ENCODE measurements at places on chromosomes 5 and 9.

GRCh38 chr5:88824892-88825583 lies 57.9 kb downstream of the MEF2C start:
- no peak for DNase-seq

GRCh38 chr9:95239071-95239470 lies 78.4 kb downstream of the FANCC start:
- no peak for DNase-seq

DNA sequence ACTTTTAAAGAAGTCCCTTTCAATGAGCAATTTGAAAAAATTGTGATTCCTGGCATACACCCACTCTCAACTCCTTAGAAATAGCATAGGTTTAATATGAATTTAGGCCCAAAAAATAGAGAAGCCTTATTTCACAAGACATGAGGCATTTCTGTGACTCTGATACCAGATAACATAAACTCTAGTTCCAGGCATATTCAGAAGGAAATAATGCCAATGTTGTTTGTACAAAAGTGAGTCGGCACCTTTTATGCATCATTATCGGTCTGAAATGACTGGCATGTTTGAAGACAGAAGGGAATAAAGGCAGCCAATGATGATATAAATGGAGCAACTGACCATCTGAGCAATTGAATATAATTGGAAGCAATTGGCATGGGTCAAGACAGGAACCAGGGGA lies 19.4 kb upstream of the RECK start:
- no peak for DNase-seq

DNA sequence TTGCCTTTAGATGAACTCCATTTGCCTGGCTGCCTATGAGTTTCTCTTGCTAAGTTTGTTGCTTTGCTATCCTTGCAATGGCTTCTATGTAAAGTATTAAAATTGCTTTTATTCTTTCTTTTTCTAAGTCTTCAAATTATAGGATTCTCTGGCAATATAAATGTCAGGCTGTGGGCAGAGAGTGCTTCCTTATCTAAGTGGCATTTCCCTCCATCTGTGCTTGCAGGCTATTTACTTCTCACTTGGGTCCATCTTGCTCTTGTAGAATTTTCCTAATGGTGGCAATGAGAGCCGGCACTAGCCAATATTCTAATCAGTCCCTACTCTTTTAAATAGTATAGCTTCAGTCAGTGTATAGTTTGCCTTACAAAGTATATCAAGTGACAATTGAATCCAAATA lies 63.3 kb downstream of the FAM174A start:
- DNase-seq: no peak

DNA sequence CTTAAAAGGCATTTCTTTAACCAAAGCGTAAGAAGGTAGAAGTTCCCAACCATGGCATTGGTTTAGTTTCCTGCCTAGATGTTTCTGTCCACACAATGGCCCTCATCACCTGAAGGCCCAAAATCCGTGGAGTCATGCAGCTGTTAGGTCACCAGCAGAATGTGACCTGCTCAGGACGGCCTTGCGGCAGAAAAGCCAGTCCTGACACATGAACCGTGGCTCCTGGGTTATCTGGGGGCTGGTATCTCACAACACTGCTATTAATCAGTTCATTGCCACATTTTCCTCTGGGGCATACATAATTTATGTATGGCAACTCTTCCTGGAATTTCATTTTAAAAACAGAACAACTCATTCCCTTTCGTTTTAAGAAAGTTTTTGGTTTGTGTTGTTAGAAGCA lies 278.4 kb downstream of the ATPSCKMT start:
- no peak for DNase-seq

DNA sequence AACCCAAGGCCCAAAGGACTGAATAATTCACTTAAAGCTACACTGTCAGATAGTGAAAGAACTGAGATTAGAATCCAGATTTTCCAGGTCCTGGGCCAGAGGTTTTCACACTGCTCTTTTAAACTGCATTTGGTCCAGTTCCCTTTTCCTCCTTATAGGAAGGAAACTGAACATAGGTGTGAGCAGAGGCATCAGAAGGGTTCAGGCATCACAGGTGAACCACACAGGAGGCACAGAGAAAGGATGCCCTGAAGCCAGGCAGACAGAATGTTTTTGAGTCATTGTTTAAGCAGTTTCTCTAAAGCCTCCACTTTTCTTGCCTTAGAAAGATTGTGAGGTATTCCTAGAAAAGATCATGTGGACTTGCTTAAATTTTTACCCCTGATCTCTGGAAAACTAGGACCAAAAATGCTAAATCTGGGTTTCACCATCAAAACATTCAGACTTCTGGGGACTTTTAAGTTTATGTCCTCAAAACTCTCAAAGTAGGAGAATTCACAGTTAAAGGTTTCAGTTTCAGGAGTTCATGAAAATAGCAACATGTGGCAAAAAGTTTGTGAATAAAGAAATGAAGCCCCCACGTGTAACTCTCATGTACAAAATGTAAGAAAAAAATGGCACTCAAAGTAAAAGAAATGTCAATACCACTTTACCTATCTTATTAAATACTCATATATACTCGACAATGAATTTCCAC lies 386.1 kb downstream of the NTRK2 start:
- DNase-seq: no peak

DNA sequence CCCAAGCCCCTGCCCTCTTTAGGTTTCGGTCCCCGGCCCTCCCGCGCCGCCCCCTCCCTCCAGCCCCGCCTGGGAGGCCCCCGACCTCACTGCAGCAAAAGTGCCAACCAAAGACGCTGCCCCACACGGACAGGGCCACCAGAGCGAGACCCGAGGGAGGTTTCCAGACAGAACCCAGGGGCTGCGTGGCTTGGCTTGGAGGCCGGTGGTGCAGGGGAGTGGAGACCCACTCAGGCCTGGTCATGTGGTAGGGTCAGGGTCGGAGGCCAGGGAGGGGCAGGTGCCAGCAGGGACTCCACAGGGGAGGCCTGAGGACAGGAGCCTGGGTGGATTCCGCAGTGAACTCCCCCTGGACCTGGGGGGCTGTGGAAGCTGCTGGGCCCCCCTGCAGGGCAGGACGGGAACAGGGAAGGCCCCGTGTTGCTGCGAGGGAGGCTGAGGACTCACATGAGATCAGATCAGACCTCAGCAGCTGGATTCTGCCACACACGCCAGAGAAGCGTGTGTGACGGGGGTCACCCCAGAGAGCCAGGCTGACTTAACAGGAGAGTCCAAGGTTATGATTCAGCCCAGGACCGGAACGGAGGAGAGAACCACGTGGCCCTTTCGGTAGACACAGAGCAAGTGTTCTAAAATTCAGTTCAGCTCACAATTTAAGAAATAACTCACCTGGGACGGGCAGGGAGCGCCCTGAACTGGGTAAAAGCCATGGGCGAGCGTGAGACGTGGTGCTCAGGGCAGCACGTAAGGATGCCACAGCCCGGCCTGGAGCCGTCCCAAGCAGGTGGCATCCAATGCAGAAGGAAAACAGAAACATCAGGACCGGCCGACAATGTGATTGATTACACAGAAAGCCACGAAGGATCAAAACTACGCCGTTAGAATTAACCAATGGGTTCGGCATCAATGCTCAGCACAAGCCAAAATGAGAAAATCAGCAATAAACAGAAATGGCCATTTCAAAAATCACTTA lies 38.9 kb downstream of the EXD3 start:
- DNase-seq: no peak

Measured in stimulated activated CD4-positive, alpha-beta T cell treated with anti-CD3 and anti-CD28 coated beads, Interleukin-15, amount 100 ng/mL, for 1 hour (primary cell).